ENCODE measurements at places on chromosomes 1 and 21. TPM values are rescaled to one million over a fixed set of nuclear protein-coding genes. Genes with fewer than 3 reads are reported as not detected.

DNA sequence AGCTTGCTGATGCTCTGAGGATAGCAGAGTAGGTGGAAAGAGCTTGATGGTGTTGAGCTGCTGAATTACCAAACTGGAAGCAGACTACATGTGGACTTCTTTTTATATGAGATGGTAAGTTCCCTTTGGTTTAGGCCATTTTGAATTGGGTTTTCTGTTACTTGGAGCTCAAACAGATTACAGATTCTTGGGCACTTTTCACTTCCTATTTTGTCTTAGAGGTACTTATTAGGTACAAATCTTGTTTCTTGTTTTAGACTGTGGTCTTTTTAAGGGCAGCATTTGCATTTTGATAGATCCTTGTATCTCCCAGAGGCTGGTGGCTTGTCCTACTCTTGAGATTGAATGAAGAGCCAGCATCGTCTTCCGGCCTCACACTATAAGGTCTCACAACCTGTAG lies 70.2 kb downstream of the GADD45A start:
- DNase-seq = no peak

The GPR157 gene
- total RNA-seq = 3.2 TPM

The CNIH4 gene
- total RNA-seq = 13.5 TPM

- DNase-seq = no peak
These were observed 84.2 kb downstream of the CDC7 start for GRCh38 chr1:91584878-91585277.

GRCh38 chr21:22758478-22758877 lies 1760.3 kb downstream of the NCAM2 start:
- no peak for DNase-seq

Measured in hematopoietic multipotent progenitor cell (in vitro differentiated cells).